Astrocyte of the cerebellum (primary cell): ENCODE measurements at places on chromosomes 5 and 9.

GRCh38 chr5:56011835-56012234 is 17.1 kb upstream of the IL6ST start:
- no peak for DNase-seq

GRCh38 chr5:107483231-107484024 is 187.3 kb downstream of the EFNA5 start:
- DNase-seq, result no peak

- no peak for DNase-seq
These were observed 3.0 kb downstream of the CCDC187 start for GRCh38 chr9:136300866-136301265.

- no peak for DNase-seq
These were observed 339.9 kb downstream of the PRELID2 start for GRCh38 chr5:145495196-145495595.

GRCh38 chr5:72656756-72657513 is 149.7 kb upstream of the ZNF366 start:
- no peak for DNase-seq

- no peak for DNase-seq
These were observed 152.8 kb upstream of the PAPPA start for GRCh38 chr9:116000748-116001329.

GRCh38 chr5:98902733-98903132 is 26.1 kb downstream of the CHD1 start:
- peak; percentile 13 for DNase-seq

GRCh38 chr9:13221741-13222140 is 57.8 kb downstream of the MPDZ start:
- no peak for DNase-seq

GRCh38 chr5:122362361-122362760 is 50.3 kb downstream of the SNCAIP start:
- DNase-seq, result no peak

DNA sequence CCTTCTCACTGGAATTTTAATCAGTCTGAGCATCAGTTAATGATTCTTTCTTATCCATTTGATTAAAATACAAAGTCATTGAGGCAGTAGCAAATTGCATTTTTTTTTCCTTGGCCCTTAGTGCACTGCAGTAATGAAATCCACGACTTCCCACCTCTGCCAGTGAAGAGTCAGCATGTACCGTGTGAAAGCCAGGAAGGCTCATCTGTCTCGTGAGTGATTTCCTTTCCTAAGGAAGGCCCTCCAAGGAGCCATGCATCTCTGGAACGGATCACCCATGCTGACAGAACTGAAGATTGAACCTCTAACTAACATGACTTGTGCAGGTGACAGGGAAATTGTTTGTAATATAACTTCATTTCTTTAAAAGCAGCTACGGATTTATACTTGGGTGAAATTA is 51.6 kb downstream of the MED10 start:
- DNase-seq, result no peak

DNA sequence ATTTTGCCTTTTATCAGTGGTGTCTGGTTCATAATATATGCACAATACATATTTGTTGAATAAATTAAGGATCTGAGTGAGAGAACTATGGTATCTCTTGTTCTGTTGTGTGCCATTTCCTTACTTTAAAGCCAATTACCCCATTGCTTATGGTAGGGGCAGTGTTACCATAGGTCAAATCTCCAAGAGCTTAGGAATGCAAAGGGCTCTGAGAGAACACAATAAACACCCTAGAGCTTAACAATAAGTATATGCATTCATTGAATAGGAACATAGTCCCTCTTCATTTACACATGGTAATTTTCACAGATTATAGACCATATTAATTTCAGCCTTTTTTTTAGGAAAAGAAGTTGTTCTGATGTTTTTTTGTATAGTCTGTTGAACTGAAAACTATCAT is 112.2 kb downstream of the MCTP1 start:
- DNase-seq, result no peak

DNA sequence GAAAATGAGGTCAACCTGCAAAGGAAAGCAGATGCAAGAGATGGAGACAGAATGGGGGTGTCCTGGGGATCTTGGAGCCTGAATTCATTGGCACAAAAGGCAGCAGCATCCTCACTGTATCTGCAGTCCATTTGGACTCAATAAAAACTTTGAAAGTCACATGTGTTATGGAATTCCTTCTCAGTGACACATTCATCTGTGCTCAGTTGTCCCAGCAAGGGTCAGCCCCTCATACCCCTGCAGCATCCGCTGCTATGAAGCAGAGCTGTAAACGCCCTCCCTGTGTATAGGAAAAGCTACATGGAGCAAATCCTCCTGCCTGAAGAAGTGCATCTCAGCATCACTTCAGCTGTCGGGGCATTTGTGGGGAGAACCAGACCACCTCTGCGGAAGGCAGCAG is 14.5 kb upstream of the RARS1 start:
- DNase-seq, result no peak

DNA sequence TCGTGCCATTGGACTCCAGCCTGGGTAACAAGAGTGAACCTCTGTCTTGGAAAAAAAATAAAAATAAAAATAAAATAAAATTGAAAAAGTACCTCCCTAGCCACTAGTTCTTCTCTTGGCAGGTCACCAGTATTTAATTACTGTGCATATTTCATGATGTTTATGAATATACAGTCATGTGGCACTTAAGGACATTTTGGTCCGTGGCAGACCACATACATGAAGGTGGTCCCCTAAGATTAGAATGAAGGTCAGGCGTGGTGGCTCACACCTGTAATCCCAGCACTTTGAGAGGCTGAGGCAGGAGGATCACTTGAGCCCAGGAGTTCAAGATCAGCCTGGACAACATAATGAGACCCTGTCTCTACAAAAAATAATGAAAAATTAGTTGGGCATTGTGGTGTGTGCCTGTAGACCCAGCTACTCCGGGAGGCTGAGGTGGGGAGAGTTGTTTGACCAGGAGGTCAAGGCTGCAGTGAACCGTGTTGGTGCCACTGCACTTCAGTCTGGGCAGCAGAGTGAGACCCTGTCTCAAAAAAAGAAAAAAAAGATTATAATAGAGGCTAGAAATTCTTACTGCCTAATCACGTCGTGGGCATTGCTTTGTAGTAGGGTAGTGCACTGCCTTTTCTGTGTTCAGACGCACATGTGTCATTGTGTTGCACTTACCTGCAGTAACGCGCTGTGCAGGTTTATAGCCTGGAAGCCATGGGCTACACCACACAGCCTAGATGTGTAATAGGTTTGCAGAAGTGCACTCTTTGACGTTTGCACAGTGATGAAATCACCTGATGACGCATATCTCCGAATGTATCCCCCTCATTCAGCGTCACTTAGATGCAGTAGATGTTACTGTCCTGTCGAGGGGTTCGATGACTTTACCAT is 12.8 kb downstream of the EHMT1 start:
- DNase-seq, result no peak

GRCh38 chr5:10987925-10988504 is 227.0 kb upstream of the DAP start:
- DNase-seq, result no peak

DNA sequence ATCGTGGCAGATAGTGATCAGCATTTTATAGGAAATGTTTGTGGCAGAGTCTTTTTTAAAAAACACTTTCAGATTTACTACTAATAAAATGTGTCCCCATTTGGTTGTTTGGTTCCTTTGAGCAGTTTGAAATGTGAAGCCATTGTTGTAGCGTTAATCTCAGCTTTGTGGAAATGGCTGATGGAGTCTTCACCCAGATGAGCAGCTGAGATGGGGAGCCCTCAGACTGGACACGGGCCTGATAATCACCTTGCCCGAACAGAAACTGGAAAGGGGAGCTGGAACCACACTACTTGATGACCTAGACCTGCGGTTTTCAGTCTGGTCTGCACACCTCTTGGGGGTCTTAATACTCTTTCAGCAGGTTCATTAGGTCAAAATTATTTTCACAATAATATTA is 20.6 kb upstream of the ANP32B start:
- DNase-seq, result no peak

DNA sequence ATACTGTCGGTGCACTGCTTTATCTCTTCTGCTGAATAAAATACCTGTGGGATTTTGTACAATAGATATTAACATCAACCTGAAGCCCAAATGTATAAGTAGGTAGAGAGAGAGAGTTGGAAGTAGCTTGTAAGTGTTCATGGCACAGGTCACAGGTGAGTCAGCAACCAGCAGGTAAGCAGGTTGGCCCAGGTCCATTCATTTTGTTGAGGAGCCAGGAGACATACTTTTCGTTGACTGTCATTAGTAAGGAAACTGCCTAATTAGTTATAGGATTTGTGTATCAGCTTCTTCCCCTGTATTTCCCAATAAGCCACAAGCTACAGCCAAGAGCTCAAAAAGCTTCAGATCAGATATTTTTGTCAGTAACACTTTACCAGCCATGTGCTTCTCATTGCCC is 650.8 kb downstream of the IRX1 start:
- no peak for DNase-seq

DNA sequence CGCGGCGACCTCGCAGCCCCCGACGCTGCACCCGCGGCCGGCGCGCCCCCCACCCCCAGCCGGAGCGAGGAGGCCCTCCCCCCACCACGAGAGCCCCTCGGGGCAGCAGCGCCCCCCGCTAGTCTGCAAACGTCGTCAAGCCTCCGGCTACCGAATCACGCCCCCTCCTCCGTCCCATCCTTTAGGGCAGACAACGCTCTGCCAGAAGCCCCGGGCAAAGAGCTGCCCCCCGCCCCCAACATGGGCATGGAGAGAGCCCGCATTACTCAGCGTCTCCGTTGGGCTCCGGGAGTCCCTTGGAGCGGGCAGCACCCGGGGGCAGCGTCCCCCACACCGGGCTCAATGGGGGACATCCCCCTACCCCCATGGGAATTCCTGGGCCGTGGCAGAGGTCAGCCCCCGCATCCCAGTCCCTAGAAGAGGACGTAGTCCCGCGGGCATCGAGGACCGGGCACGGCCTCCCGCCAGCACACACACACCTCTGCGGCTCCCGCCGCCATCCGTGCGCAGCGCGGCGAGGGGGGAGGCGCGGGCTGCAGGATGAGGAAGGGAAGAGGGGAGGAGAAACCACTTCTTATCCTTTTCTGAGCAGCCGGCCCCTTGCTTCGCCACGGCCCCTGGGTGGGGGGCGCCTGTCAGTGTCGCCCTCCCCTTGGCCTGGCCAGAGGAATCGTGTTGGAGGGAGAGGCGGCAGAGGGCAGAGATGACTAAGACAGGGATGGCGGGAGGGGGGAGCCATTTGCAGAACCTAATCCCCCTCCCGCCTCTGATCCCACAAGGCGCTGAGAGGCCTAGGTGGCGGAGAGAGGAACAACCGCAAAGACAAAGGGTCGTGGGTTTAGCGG is 750 bp downstream of the DNM1 start:
- no peak for DNase-seq

DNA sequence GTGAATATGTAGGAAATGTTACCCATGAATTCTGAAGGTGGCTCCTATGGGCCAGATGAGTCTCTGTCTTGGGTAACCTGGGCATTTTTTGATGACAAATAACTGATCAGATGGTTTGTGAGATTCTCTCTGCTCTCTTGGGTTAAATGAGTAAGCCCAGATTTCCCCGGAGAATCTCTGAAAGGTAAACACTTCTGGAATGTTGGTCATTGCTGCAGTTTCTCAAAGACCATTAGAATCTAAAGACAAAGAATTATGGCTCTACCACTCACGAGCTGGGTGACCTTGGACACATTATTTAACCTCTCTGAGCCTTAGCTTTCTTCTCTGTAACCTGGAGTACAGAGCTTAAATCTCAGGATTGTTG is 191.2 kb downstream of the DAB2IP start:
- no peak for DNase-seq

- no peak for DNase-seq
These were observed 88.0 kb upstream of the MAN2A1 start for GRCh38 chr5:109601736-109602135.

DNA sequence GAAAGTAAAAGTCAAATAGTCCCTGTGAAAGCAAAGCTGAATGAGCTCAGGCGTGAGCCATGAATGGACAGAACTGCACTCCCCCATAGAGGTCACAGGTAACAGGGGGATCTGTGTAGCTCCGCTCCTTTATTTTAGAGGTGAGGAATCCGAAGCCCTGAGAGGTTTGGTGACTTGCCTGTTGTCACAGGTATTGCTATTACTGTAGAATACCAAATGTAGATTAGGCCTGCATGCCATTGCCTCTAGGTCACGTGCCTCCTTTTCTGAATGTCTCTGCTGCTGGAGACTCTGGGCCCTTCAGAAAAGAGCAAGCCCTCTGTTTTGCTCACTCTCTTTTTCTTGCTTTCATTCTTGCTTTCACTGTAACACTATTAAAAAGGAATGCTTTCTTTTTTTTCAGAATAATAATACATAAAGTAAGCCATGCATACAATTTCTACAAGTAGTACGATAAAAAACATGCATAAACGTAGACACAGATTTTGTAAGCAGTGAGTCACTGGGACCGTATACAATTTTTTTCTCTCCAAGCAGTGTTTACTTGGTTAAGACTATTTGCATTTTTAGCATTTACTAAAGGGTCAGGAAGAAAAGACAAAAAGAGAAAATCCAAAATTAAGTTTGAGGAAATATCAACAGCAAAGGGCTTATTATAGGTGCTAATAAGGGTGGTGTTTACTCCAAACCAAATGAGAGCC is 568.7 kb upstream of the ADAMTS16 start:
- DNase-seq, result no peak

- no peak for DNase-seq
These were observed 7.6 kb downstream of the DRD1 start for GRCh38 chr5:175436359-175436758.

- DNase-seq, result no peak
These were observed 27.5 kb downstream of the GPX3 start for GRCh38 chr5:151047814-151048425.

DNA sequence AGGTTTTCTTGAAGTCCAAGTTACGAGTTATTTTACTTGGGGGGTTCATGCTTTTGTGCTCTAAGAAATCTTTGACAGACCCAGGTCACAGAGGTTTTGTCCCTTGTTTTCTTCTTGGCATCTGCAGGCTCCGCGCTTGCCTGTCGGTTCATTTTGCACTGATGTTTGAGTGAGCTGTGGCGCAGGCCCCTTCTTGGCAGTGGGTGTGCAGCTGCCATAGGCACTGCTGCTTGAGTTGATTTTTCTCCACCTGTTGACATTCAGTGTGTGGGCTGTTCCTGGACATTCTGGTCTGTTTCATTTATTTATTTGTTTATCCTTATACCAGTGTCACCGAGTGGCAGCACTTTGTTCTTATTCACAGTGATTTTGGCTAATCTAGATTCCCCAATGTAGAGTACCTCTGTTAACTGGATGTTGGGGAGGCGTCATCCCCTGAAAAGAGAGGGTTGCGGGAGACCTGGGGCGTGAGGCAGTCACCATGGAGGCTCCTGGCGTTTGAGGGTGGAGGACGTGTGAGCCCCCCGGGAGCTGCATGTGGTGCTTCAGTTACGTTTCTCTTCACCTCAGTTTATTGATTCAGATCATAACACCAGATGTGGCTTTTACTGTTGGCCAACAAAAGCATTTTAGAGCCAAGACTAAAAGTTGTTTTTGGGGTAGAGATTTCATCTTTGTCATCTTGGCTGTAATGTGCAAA is 121.4 kb upstream of the CACNA1B start:
- no peak for DNase-seq

GRCh38 chr5:89728750-89729149 is 680.8 kb downstream of the CETN3 start:
- DNase-seq, result peak; percentile 87

- peak; percentile 55 for DNase-seq
These were observed 102.8 kb upstream of the GNA14 start for GRCh38 chr9:77750981-77751340.
